ENCODE measurements at places on chromosomes 2 and 18.

GRCh38 chr2:20475567-20475952, 28.7 kb downstream of the RHOB start:
- no peak for DNase-seq

GRCh38 chr2:121129692-121130091, 155.3 kb downstream of the TFCP2L1 start:
- no peak for DNase-seq

DNA sequence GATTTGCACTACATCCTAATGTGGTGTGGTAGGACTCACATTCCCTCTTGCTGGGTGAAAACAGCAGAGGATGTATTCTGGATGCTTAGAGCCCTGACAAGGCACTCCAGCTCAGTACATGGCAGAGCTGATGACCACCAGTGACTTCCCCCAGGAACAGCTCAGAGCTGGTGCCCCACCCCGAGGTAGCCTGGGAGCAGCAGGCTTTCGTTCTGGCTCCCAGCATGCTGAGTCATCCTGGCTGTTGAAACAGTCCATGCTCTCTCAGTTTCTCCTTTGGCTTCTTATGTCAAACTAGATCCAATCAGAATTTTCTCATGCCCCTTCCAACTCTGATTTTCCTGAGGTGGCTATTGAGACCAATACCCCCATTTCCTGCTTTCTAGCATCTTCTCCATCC, 438.2 kb downstream of the NBAS start:
- no peak for DNase-seq

DNA sequence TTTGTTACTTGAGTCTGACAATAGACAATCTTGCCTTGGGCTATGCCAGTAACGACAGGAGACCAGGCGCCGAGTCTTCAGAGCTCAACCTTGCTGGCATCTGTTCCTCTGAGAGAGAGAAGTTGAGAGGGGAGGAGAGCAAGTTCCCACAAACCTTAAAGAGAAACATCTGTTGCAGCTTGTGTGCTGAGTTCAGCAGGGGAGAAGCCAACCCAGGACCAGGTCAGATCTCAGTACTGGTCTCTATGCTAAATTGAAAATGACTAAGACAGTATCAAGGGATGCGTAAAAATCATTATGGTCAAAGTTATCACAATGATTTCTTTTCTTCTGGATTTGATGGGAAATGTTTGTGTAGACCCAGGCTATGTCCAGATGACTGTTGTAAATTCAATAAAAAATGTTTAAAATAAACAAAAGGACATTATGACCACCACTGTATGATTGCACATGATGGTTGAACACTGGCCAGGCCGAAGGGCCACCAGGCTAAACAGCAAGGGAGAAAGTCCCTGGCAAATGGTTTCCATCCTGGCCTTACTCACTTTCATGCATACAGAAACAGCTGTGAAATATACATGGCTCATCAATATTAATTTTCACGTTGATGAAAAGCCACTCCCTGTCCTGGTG, 100.3 kb upstream of the PMAIP1 start:
- no peak for DNase-seq

Data from stimulated activated CD4-positive, alpha-beta T cell treated with anti-CD3 and anti-CD28 coated beads, Interleukin-4, amount 100 ng/mL, for 24 hours (primary cell).